ENCODE measurements at places on chromosomes 4 and X.

- DNase-seq = no peak
These were observed 281.3 kb downstream of the C4orf33 start for GRCh38 chr4:129377131-129377845.

- DNase-seq = no peak
These were observed 396.6 kb downstream of the MAPK10 start for GRCh38 chr4:85963231-85963630.

DNA sequence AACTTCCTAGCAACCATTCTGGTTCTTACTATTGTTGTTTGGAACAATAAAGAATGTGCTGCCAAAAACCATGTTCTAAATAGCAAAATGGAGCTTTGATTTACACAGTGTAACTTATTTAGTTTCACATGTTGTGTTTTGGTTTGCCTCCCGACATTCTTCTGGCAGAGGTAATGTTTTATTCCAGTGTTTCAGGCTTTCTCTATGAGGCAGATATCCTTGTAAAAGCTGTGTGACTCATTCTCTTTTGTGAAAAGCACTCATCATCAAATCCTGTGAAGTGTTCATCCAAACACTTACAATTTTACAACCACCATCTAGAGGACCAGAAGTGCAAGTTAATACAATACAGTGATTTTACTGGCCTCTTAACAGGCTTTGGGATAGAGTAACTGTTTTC, 219.0 kb upstream of the GIMD1 start:
- DNase-seq = no peak

GRCh38 chr4:145427991-145428390, 53.7 kb upstream of the SMAD1 start:
- DNase-seq = no peak

- no peak for DNase-seq
These were observed 587 bp downstream of the TACC3 start for GRCh38 chr4:1721666-1722550.

- DNase-seq = no peak
These were observed 65.7 kb downstream of the SHROOM2 start for GRCh38 chrX:9851890-9852289.

DNA sequence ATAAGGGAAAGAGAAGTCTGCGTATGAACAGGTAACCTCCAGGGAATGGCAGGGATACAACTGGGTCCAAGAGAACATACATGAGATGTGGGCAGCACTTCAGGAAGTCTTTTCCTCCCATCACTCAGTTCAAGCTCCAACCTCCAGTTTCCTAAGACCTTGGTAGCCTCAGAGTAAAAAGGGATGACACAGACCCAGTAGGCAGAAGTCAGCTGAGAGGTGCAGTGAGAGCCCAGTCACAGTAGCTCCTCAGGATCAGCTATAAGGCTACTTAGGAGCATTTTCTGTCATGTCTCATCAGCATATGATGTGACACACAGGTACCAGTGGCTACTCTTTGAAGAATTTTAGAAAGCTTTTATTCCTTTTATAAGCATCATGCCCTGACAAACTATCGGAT, 12.5 kb upstream of the STS start:
- DNase-seq = no peak

DNA sequence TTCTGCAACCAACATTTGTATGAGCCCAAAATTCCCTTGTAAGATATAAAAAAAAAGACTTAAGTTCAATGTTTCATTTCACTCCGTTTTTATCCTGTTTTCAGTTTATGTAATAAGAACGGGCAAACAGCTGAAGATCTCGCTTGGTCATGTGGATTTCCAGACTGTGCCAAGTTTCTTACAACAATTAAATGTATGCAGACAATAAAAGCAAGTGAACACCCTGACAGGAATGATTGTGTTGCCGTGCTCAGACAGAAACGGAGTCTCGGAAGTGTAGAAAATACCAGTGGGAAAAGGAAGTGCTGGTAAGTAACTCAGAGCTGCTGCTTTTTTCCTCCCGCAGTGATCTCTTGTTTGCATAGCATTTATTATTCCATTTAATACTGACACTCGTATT, 2.8 kb downstream of the ANKRD37 start:
- DNase-seq = no peak

GRCh38 chrX:23662187-23662586, 5.1 kb upstream of the PRDX4 start:
- no peak for DNase-seq

GRCh38 chr4:92791871-92792440, 488.2 kb downstream of the GRID2 start:
- DNase-seq = no peak

GRCh38 chr4:57083090-57083489, 27.1 kb downstream of the IGFBP7 start:
- DNase-seq = no peak

GRCh38 chr4:108488865-108489264, 131.5 kb upstream of the RPL34 start:
- no peak for DNase-seq

DNA sequence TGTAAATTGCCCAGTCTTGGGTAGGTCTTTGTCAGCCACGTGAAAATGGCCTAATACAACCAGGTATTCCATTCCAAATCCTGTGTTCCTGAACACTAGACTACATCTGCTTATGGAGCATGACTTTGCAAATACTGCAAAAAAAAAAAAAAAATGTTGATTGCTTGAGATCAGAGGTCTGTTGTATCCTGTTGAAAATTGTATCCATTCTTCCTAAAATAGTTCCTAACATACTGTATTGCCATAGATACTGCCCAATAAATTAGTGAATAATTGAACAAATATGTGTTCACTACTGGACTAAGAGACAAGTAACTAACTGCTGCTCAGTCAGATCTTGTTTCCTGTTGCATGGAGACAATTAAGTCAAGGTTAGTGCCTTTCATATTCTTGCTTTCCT, 164.3 kb upstream of the PABPC4L start:
- DNase-seq = no peak

GRCh38 chr4:145154573-145154972, 25.8 kb downstream of the OTUD4 start:
- no peak for DNase-seq

DNA sequence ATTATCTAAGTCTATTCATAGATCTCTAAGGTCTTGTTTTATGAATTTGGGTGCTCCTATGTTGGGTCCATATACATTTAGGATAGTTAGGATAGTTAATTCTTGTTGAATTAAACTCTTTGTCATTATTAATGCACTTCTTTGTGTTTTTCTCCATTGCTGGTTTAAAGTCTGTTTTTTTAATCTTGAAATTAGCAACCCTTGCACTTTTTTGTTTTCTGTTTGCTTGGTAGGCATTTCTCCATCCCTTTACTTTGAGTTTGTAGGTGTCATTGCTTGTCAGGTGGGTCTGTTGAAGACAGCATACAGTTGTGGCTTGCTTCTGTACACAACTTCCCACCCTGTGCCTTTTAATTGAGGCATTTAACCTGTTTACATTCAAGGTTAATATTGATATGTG, 434.8 kb downstream of the OPHN1 start:
- DNase-seq = no peak

- no peak for DNase-seq
These were observed 28.3 kb upstream of the HTRA3 start for GRCh38 chr4:8241211-8241779.

- no peak for DNase-seq
These were observed 280.5 kb upstream of the EDA2R start for GRCh38 chrX:66919280-66919832.

DNA sequence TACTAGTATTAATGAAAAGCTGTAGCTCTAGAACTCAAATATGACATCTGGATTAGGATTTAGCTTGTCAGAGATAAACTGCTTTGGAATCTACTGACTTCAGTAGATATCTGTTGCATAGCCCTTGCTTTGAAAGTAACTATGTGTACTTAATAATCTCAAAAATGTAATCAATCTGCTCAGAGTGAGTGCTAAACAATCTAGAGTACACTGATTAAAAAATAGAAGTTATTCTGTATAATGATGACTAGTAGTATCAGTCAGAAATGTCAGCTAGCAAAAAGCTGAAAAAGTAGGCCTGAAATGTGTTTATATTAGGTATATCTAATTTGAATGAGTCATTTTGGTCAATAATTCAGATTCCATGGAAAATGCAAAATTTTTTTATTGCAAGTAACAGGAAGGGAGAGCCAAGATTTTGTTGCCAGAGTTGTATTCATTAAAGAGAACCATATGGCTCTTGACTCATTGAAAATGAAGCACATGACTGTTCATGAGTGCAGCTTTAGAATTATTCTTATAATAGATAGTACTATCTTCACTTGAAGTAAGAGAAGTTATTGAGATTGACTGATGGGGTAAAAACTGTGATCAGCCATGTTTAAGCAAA, 20.0 kb downstream of the CLCN3 start:
- DNase-seq = no peak

- no peak for DNase-seq
These were observed 427.3 kb upstream of the FAM241A start for GRCh38 chr4:111717921-111718320.

GRCh38 chrX:5681159-5681558, 547.5 kb downstream of the NLGN4X start:
- DNase-seq = no peak

DNA sequence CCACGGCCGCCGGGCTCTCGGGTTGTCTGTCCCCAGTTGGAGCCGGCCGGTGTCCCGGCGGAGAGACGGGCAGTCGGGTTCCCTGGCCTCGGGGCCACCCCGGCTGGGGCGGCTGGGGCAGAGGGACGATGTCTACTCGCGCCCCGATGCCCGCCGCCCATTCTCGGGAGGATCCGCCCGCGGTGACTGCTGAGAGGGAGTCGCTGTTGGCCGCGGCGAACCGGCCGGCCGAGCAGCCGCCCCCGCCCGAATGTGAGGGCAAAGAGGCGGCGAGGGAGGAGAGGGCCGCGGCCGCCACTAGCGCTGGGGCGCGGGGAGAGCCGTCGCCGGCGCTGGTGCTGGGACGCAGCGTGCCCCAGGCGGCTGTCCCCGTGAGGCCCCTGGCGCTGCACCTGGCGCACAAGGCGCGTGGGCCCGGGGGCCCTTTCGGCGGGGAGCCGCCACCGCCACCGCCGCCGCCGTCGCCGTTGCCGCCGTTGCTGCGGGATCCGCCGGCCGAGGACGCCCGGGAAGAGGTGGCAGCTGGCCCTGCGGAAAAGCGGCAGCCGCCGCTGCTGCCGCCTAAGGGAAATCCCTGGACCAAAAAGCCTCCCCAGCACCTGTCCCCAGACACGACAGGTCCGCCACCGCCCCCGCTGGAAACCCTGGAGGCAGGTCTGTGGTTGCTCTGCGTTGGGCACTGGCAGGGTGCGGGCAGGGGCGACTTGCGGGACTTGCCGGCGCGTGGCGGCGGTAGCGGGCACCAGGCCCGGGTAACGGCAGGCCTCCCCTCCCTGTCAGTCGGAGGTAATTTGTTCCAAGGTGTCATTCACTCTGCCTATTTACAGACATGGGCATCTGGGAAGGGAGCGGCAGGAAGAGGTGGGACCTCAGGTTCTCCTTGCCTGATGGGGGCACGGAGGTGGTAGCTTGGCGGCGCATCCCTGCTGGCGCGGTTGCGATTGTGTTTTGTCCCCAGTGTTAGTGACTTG, 739 bp downstream of the LARP1B start:
- peak; percentile 22 for DNase-seq

DNA sequence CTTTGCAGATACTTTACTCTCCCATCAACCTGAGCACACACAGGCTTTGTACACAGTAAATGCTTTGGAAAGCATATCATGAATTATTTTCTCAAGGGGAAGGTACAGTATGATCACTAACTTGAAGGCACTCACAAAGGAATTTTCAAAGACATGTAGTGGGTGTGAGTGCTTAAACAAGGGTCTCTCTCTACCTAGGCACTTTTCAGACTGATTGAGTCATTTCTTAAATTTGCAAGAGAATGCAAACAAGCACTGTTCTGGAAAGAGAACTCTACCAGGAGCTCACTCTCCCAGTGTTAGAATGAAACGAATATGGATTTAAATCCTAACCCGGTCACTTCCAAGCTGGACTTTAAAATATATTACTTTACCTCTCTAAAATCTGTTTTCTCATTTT, 85.7 kb downstream of the MAML3 start:
- DNase-seq = no peak

DNA sequence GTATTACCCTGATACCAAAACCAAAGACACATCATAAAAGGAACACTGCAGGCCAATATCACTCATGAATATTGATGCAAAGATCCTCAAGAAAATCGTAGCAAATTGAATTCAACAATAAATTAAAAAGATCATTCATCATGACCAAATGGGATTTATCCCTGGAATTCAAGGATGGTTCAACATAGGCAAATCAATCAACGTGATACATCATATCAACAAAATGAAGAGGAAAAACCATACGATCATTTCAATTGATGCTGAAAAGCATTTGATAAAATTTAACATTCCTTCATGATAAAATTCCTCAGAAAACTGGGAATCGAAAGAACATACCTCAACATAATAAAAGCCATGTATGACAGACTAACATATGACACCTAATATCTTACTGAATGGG, 52.7 kb upstream of the STARD8 start:
- DNase-seq = no peak

DNA sequence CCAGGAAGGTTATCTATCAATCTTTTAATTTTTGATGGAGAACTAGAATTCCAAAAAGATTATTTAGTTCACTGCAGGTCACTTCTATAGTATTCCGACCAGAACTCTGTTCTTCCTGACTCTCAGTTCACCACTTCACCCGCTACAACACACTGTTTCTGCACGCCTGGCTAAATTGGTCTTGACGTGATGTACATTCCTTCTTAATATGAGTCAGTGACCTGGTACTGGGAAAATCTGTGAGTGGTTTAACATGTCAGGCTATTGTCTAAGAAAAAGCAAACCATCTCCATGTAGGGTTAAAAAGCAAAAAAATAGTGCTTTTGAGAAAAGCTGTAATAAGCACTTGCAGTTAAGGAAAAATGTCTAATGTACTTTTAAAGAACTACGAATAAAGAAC, 120.4 kb downstream of the NDST3 start:
- no peak for DNase-seq

DNA sequence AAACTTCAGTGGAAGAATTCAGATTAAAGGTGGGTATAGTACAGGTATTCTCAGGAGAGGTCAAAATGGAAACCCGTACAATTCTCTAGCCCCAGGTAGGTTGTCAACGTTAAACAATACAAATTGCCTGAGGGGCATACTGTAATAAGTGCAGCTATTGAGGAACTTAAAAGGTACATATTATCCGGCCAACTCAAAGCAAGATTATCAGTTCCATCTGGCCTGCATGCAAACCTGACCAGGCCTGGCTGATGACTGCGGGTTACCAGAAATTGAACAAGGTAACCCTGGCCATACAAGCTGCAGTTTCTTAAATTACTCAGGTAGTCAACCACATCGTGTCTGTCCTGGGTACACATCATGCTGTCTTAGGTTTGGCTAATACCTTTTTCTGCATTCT, 12.3 kb upstream of the ZNF630 start:
- no peak for DNase-seq

GRCh38 chr4:111905511-111905910, 239.7 kb upstream of the FAM241A start:
- DNase-seq = no peak

- no peak for DNase-seq
These were observed 182.7 kb downstream of the KCNIP4 start for GRCh38 chr4:21765810-21766407.
